NCI-H1105 (cell line): ENCODE measurements at places on chromosomes 7 and 10.

GRCh38 chr7:24325708-24326107 lies 41.7 kb downstream of the NPY start:
- no peak for DNase-seq

GRCh38 chr10:132136097-132136521 lies 50.6 kb upstream of the DPYSL4 start:
- no peak for DNase-seq

DNA sequence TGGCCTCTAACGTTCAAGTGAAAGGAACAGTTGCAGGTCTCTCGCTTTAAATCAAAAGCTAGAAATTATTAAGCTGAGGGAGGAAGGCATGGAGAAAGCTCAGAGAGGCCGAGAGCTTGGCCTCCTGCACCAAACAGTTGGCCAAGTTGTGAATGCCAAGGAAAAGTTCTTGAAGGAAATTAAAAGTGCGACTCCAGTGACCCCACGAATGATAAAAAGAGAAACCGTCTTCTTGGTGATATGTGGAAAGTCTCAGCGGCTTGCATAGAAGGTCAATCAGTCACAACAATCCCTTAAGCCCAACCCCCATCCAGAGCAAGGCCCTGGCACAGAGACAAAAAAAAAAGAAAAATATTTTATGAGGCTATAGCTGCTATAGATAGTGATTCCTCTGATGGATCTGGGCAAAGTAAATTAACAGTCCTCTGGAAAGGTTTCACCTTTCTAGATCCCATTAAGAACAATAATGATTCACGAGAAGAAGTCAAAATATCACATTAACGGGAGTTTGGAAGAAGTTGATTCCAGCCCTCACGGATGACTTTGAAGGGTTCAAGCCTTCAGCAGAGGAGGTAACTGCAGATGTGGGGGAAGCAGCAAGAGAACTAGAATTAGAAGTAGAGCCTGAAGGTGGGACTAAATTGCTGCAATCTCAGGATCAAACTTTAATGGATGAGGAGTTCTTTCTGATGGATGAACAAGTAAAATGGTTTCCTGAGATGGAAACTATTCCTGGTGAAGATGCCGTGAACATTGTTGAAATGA lies 42.5 kb upstream of the INPP5A start:
- no peak for DNase-seq

DNA sequence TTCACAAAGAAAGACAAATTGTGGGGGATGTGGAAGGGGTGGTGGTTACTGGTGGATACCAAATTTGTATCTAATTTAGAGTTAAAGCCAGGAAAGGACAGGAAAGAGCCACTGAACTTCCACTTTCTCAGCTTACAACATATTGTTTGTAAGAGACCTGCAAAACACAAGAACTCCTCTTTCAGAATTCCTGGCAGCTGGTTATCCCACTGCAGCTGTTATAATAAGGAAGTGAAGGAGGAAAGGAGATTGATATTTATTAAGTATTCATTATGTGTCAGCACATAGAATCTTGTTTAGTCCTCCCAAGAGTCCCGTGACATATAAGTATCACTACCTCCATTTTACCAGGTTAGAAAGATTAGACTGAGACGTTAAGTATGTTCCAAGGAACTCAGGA lies 481.7 kb downstream of the PHTF2 start:
- no peak for DNase-seq

DNA sequence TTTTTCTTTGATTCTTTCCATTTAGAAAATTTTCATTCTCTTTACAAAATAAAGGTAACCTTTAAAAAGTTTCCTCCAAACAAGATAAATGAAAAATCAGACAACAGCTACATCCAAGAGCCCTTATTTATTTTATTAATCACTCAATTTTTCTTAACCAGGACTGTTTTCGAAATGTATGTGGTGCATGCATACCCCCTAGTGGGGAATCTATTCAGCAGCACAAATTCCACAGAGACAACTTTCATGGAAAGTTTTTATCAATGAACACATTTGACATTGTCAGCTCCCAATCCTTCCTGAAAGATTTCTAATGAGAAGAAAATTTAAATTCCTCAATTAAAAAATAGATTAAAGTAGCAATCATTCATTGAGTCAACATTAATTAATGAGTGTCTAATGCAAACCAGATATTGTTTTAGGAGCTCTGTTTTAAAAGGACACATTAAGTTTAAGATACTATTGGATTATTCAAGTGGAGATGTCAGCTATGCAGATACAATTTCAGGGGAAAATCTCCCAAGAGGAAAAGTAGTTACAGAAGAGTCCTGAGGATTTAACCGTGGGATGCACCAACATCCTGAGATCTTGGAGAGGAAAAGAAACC lies 5.2 kb upstream of the HTR7 start:
- no peak for DNase-seq

GRCh38 chr7:98365863-98366561 lies 34.9 kb downstream of the BAIAP2L1 start:
- no peak for DNase-seq

DNA sequence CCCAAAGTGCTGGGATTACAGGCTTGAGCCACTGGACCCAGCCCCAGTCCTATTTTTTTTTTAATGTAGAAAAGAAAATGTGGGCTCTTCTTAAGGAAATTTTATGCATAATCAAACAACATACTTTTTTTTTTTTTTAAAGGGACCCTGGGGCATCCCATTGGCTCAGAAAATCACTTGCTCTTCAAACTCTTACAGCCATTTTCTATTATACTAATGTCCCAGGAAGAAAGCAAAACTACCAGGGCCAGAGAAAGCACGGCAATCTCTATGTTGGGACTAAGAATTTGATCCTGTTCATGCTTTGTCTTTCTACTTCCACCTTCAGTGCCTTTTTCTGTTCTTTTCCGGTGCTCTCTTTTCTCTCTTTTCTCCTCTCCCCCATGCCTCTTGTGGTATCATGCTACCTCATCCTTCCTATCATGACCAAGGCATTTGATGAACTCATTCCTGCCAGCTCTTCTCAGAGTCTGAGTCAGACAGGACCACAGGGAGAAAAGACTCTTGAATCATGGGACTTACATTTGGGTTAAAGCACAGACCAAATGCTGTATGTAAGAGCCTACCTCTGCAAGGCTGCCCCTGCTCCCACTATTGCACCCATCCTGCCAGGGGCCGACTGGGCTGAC lies 76.4 kb upstream of the CCNY start:
- DNase-seq = no peak

GRCh38 chr7:158706273-158706704 lies 1.7 kb upstream of the NCAPG2 start:
- no peak for DNase-seq
